D721Med (cell line): ENCODE measurements at places on chromosomes 4 and X.

- no peak for DNase-seq
Measured at GRCh38 chrX:40434947-40435346, 145.8 kb upstream of the ATP6AP2 start.

DNA sequence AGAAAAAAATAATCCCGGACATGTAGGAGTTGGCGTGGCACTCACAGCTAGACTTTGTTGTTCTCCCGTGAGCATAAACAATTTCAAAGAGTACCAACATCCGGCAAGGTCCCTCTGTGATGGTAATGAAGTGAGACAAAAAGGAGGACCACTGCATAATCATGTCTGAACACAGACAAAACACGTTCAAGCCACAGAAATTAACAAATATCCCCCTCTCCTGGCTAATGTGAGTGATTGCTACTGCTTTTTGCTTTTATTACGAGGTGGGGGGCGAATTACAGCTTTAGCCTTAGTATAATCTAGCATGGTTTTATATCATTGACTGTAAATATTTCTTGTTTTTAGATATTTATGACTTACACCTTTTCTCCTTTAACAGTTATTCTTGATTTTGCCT, 118.5 kb downstream of the PLS3 start:
- no peak for DNase-seq

DNA sequence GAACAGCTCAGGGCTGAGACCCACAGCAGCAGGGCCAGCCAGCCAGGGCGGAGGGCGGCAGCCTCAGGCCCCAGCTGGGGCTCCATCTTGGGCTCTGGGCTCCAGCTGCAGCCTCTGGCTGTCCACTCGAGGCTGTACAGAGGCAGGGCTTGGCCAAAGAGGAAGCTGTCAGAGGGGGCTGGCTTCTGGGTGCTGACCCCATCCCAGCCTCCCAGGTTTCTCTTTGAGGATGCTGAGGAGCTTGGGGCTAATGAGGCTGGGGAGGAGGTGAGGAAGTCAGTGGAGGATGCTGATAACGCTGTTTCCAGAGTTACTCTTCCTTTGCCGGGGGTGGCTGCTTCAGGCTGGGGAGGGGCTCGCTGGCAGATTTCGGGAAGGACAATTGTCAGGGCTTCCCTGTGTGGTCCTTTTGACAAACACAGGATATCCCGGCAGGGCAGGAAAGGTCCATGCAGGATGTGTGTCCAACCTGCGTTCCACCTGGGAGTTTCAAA, at the start of gene DIPK2B:
DIPK2B (minus strand) TSS at position 136 of the 494 bp plus-strand sequence; CDS start at position 86, 50 bp downstream.
- DNase-seq, result no peak

DNA sequence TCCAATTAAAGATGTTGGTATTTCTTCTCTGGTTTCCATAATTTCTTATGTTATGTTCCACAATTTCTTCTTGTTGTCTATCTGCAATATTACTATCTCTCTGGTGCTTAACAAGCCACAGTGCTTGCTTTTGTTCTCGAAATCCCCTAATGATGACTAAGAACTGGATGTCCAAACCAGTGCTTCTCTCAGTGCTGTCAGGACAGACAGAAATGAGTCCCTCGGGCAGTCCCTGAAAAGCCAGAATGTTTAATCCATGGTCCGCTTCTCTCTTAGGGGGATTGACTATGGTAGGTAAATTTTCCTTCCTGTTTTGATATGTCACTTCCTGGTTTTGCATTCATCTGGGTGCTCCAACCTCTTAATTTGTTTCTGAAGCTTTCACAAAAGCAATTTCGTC, 321.6 kb upstream of the PCDH10 start:
- DNase-seq, result no peak

DNA sequence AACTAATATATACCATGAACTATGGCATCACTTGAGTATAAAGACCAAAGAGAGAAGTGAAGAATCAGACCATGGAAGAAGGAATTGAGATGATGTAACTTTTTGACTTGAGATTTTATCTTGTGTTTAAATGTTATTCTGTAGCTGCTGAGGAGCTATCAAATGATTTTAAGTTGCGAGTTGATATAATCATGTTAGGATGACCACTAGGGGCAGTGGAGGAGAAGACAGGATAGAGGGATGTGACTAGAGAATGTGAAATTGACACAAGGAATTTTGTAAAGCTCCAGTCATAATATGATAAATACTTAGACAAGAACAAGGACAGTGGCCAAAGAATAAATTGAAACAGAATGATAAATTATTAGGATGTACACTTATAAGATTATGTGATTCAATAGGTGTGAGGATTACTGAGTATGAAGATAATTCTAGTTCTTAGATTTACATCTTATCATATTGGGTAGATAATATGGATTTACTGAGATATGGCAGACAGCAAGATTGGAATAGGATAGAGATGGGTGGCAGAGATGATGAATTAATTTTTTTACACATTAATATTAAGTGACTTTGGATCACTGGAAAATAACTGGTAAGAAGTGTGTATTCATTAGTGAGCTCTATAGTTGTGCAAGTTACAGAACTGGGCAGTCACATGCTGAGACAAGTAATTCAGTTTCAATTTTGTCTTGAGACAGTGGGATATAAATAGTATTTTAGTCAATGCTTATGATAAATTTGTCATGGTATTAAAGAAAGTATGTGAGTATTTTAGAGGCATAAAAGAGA, 816.0 kb upstream of the PCDH10 start:
- no peak for DNase-seq

DNA sequence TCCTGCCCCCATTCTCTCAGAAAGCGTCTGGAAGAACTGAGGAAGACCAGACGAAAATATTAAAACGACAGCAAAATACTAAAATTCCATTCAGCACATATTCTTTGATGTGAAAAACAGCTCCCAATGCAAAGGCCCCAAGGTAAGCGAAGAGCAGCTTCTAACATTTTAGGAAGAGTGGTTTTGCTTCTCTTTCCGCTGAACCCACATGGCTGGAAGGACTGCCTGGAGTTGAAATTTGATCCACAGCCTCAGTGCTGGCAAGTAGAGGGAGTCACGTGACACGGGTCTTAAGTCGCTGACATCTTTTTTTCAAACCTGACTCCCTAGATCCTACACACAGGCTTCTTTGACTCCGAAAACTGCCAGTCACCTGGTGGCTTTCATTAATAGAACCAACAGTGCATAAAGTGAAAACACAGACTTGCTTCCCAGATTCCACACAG, at the start of gene FAM13A:
FAM13A (minus strand) TSS at position 233 of the 446 bp plus-strand sequence; CDS start at position 12, 221 bp downstream.
- no peak for DNase-seq

- DNase-seq, result no peak
Measured at GRCh38 chr4:86367577-86367976, 7.7 kb upstream of the MAPK10 start.

DNA sequence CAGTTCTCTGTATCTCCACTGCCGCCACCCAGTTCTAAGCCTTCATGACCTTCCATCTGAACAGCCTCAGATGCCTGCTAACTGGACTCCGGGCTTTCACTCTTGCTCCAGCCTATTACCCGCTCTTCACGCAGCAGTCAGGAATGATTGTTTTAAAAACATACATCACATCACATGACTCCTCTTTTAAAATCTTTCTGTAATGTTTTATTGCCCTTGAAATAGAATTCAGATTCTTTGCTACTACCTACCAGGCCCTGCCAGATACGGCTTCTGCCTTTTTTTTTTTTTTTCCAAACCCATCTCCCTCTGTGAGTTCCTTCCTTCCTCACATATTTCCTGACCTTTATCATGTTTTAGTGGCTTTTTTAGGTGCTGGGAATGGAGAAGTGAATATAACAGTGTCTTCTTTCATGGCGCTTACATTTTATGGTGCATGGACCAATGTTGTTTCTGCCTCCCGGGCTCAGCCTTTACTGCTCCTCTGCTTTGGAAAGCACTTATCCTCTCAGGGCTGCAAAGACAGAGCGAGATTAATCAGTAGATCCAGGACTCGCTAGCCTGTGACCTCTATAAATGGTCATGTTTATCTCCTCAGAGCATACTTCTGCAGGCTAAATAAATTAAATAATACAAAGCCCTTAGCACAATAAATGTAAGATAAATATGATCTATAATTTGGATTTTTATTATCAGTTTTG, 58.0 kb downstream of the FBXO8 start:
- no peak for DNase-seq

GRCh38 chr4:83234902-83235644, 49.5 kb downstream of the COQ2 start:
- no peak for DNase-seq

DNA sequence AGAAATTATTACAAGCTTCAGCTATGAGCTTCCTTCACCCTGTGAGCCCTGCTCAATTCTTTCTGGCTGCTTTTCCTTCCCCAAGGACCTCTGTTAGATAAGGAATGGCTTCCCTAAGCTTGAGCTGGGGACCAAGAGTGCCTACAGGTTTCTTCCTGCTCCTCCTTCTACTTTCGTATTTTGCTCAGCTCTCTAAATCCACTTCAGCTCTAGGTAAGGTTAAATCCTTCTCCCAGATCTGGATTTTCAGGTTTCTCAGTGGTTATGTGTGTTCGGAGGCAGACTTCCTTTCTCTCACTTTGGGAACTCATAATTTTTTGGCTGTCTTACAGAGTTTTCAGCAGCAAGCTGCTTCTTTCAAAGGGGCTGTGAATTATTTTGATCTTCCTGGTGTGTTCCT, 21.9 kb upstream of the ZDHHC15 start:
- DNase-seq, result no peak
